Ecto neural progenitor cell (in vitro differentiated cells): ENCODE measurements at places on chromosomes 5 and 9.

DNA sequence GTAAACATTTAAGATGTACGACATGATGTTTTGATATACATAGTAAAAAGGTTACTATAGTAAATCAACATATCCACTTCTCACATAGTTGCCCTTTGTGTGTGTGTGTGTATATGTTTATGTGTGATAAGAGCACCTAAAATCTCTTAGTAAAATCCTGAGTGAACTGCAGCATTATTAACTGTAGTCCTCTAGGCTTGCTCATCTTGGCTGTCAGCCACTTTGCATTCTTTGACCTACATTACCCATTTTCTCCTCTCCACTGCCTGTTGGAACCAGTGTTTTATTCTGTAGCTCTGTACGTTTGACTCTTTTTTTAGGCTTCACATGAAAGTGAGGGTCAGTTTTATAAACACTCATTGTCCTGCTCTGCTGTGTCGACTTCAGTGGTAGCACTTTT is 24.4 kb downstream of the C5orf22 start:
- DNase-seq: no peak

DNA sequence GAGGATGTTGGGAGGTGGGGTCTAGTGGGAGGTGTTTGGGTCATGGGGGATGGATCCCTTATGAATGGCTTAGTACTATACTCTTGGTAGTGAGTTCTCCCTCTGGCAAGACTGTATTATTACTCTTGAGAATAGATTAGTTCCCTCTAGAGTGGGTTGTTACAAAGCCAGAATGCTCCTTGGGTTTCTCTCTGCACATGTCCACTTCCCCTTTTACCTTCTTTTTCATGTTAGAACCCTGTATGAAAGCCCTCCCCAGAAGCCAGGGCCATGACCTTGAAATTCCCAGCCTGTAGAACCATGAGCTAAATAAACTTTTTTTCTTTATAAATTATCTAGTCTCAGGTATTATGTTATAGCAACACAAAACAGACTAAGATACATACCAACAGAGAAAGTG is 31.1 kb downstream of the SLC24A2 start:
- DNase-seq: no peak

- no peak for DNase-seq
These were observed 205.6 kb upstream of the DMRTA1 start for GRCh38 chr9:22241024-22241423.

DNA sequence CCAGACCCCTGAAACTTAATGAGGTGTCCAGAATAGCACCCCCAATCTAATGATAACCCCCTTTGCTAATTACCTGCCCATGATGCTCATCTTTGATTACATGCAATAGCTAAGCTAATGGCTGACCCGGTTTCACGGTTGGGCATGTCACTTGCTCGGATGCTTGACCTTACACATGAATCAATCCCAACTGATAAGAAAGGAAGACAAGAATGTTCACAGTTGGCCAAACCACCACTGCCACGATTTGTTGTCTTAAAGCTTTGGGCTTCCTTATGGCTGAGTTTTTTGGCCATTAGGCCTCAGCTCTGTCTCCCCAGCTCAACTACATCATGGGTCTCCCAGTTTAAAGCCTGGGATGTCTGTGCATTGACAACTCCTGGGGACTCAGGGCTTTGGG is 53.1 kb upstream of the TGFBR1 start:
- no peak for DNase-seq

DNA sequence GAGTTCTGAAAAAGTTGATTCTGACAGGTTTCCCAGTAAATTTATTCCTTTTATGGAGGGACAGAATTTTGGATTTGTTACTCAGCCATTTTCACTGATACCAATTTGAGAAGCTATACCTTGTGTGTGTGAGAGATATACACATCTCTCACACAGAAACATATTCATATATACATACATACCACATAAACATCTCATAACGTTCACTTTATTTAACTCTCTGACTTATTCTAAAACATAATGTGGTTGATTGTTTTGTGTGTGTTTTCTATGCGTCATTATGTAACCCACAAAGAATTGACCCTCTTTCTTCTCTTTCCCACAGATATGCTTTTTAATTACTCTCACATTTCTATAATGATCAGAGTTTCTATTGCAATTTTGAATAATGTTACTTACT is 570.8 kb upstream of the TLE4 start:
- no peak for DNase-seq

GRCh38 chr9:78821126-78821822 is 524.3 kb downstream of the PSAT1 start:
- no peak for DNase-seq

GRCh38 chr5:173075970-173076369 is 19.8 kb downstream of the CREBRF start:
- DNase-seq: no peak

DNA sequence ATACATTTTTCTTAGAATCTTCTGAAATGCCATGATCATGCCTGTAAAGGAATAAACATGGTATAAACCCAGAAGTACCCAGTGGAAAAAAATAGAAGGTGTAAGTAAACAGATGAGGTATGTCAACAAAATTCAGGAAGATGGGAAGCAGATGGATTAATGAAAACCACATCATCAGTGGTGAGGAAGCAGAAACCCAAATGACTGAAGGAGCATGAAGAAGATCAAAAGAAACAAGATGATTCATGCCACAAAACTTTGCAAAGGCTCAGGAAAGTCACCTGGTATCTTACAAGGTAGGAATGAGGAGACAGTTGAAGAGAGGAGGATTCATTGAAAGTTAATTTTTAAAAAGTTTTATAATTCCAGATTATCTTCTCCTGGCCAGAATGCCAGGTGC is 132.8 kb upstream of the PAPPA start:
- DNase-seq: no peak

DNA sequence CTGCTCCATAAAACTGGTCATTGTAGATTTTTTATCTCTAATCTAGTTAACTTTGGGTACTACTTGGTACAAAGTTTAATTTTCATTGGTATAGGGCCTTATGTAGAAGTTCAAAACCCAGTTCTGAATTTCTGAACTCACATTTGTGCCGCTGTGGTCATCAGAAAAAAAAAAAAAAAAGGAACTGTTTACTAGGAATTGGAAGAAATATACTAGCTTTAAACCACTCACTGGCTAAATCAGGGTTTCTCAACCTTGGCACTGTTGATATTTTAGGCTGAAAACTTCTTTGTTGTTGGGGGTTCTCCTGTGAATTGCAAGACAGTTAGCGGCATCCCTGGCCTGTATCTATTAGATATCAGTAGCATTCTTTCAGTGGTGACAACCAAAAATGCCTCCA is 4.1 kb upstream of the ZFYVE16 start:
- no peak for DNase-seq

GRCh38 chr9:73137914-73138313 is 13.8 kb upstream of the ANXA1 start:
- no peak for DNase-seq

GRCh38 chr9:30977965-30978364 is 1406.5 kb upstream of the ACO1 start:
- no peak for DNase-seq

GRCh38 chr5:112691339-112691680 is 46.4 kb upstream of the APC start:
- no peak for DNase-seq

GRCh38 chr5:154053468-154053867 is 14.7 kb downstream of the MFAP3 start:
- no peak for DNase-seq

DNA sequence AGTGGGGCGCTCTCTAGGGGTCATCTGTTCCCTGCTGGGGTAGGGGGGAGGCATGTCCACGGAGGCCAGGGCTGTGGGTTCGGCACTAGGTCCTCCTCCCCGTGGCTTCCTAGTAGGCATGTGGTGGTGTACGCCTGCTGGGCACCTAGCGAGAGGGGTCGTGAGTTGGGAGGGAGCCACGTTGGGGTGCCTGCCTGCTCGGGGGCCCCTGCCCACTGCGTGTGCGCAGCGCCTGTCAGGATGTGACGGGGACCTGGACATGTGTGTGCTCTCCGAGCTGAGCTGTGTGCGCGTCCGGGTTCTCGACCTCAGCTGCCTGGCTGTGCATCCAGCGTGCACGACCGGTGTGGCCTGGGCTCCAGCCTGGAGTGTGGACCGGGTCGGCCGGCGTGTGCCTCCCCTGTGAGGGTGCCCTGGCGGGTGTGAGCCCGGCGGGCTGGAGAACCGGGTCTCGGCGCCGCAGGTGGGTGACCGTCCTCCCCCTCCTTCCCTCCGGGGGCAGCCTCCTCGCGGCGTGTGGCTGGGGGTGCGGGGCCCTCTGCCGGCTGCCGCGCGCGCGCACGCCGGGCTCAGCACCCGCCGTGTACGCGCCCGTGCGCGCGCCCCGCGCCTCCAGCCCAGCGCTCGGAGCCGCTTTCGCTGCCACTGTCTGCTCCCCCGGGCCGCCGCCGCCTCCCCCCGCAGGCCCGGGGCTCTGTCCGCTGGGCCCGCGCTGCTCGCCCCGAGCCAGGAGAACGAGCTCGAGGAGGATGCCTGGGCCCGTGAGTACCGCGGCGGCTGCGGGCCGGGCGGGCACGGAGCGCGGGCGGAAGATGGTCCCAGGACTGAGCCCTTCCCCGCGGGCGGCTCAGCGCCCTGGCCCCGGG is at the start of gene PRR7:
PRR7 (plus strand) TSS at position 615 of the 866 bp plus-strand sequence. CDS start 8,254 bp downstream, outside the sequence.
- DNase-seq: peak; percentile 84

GRCh38 chr5:123289210-123289609 is 134.0 kb downstream of the CEP120 start:
- DNase-seq: no peak

- peak; percentile 85 for DNase-seq
These were observed 17.9 kb downstream of the CRB2 start for GRCh38 chr9:123373946-123374345.

GRCh38 chr9:131178382-131178781 is 53.0 kb downstream of the NUP214 start:
- DNase-seq: peak; percentile 86

DNA sequence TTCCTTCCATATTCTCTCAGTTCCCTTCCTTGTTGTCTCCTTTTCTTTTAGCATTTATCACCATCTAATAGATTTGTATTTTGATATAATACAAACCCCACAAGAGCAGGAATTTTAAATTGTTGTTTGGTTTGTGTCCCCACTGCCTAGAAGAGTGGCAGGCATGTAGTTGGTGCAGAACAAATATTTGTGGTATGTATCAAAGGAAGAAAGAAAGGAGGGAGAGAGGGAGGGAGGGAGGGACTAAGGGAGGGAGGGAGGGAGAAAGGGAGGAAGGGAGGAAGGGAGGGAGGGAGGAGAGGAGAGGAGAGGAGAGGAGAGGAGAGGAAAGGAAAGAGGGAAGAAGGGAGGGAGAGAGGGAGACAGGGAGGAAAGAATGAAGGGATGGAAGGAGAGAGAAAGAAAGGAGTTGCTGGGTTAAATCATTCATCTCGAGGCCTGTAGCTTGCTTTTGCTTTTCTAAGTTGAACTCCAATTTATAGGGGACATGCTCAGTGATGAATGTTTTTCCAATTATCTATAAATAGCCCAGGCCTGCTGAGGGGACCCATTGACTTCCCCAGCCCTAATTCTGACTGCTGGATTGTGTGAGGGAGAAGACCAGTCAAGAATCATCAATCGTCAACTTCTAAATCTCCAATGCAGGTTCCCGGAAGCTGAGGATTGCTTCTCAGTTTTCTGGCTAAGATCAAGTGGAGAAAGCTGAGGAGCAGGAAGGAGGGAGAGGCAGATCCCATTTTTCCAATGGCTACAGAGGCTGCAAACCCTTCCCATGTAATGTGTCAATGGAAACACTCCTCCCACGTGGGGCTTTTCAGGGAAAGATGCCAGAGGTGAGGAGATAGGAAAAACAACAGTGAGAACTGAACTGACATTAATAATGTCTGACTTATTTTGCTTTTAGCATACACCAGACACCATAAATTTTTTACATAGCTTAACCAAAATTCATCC is 320.7 kb downstream of the ASTN2 start:
- no peak for DNase-seq

DNA sequence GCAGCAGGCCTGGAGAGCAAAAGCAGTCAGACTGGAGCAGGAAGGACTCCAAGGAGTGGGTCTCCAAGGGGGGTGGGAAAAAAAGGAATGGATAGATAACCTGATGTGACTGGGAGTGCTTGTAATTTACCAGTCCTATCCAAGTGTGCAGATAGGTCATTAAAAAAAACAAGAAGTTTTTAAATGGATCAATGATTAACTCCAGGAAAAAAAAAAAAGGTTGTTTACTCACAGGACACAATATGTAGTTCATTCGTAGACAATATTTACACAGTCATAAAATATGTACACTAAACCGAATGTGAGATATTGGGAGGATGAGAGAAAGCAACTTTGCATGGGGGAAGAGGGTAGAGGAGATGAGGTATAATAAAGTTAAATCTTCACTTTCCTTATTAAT is 20.4 kb downstream of the ZBTB5 start:
- no peak for DNase-seq

DNA sequence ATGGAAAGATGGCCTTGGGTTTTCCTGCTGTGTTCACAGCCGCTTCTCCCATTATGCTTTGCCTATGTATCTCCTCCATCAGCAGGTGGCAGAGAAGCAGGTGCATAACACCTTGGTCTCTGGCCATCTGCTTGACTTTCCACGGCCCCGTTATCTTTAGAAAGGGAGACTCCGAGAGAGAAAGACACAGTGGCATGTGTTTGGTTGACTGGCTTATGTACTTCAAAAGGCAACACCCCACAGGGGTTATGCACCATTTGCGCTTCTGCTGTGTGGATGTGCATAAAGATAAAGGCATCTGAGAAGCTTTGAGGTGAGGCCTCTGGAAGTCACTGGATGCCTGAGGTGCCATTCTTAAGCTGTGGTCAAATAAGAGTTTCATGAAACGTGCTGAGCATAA is 138.4 kb downstream of the EGFLAM start:
- DNase-seq: no peak

GRCh38 chr5:96321345-96321744 is 111.7 kb downstream of the PCSK1 start:
- DNase-seq: no peak

- no peak for DNase-seq
These were observed 103.7 kb downstream of the ARHGAP26 start for GRCh38 chr5:142873831-142874230.

DNA sequence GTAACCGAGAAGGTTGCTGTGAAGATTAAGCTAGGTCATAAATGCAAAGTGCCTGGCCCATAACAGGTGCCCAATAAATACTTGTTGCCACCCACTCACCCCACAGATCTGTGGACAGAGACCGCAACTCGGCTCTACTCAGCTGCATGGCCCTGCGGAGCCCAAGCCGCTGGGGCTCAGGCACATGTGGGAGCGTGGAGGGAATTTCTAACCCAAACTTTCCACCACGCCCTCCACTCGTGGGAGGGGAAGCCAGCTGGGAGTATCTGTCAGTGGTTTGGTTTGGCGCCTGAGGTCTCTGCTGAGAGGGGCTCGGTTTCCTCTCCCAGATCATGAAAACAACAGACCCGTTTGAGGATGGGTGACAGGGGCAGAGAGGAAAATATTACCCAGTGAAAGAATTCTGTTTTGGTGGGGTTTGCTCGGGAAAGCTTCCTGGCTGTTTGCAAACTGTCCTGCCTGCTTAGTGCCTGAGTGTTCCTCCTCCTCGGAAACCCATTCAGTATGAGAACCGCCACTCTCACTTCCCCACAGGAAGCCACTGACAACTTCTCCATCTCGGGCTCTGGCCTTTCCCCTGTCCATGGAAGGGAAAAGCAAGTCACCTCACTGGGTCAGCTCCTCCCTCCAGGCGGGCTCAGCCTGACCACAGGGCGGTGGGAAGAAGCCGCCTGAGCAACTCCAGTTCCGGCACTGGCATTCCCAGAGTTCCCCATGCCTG is 60.1 kb downstream of the RGS3 start:
- DNase-seq: no peak

- DNase-seq: no peak
These were observed 176.7 kb upstream of the DMAC1 start for GRCh38 chr9:7976167-7976755.

- no peak for DNase-seq
These were observed 58.3 kb upstream of the CPEB4 start for GRCh38 chr5:173829826-173830225.
